ENCODE measurements at places on chromosomes 1 and 21. TPM values are rescaled to one million over a fixed set of nuclear protein-coding genes. Genes with fewer than 3 reads are reported as not detected.

Gene KCNN3
- total RNA-seq = 0.95 TPM

Gene KCNT2
- not detected for total RNA-seq

Gene FNDC5
- not detected for total RNA-seq

Gene KIF26B
- total RNA-seq = 0.96 TPM

Gene CNR2
- total RNA-seq = 12.0 TPM

Gene SNRNP40
- 71.2 TPM for total RNA-seq

Gene PLEKHN1
- 1.3 TPM for total RNA-seq

- DNase-seq = no peak
Measured at GRCh38 chr1:55877437-55878232, 662.5 kb upstream of the USP24 start.

DNA sequence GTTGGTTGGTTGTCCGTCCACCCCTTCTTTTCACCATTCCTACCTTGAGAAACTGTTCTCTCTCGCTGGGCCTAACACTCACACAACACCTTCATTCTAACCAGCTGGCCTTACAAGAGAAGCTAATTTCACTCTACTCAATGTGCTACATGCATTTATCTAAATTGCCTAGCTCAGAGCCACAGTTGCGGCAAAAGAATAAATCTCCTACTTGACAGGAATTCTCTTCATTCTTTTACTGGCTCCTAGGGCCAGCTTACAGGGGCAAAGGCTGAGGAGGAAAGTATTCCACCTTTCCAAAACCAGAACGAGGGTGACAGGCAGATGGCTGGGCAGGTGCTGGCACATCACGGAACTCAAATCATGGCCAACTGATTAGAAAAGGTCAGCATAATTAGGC is 6.5 kb downstream of the F3 start:
- no peak for DNase-seq

DNA sequence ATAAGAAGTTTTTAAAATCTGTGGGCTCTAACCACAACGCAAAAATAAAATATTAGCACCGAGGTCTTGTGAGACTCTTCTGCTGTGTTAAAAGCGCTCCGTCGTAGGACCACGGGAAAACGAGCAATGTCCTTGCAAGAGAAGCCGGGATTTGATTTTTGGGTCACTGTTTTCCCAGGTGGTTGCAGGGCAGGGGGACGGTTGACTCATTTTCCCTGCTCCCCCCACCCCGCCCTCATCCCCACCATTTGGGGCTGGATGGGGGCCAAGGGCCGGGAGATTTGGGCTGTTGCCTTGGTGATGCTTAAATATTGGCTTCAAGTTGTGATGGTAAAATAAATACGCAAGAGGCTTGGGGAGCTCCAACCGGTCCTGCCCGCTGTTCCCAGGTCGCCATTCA is 67.6 kb upstream of the SLC25A33 start:
- DNase-seq = no peak

DNA sequence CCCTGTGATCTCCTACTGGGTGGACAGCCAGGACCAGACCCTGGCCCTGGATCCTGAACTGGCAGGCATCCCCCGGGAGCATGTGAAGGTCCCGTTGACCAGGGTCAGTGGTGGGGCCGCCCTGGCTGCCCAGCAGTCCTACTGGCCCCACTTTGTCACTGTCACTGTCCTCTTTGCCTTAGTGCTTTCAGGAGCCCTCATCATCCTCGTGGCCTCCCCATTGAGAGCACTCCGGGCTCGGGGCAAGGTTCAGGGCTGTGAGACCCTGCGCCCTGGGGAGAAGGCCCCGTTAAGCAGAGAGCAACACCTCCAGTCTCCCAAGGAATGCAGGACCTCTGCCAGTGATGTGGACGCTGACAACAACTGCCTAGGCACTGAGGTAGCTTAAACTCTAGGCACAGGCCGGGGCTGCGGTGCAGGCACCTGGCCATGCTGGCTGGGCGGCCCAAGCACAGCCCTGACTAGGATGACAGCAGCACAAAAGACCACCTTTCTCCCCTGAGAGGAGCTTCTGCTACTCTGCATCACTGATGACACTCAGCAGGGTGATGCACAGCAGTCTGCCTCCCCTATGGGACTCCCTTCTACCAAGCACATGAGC is 17.2 kb upstream of the SLC25A44 start:
- DNase-seq = no peak

GRCh38 chr1:200191993-200192392 is 164.5 kb downstream of the NR5A2 start:
- no peak for DNase-seq

GRCh38 chr1:26820784-26821269 is 5.7 kb upstream of the ZDHHC18 start:
- no peak for DNase-seq

GRCh38 chr1:155169541-155169940 is 3.6 kb downstream of the KRTCAP2 start:
- no peak for DNase-seq

DNA sequence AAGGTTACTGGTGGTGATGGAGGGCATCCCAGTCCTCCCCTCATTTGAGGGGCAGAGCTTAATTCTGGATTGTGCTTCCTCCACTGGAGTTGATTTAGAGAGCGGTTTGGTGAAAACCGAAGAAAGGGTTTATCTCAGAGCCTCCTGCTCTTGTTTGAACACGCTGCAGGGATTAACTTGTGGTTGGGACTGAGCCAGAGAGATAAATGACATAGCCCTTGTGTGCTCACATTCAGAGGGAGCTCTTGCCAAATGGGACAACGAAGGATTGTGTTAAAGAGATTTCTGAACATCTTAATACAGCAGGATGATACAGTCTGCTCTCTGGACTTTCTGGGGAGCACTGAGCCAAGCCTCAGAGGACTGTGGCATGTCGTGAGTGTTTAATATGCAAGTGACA is 308.2 kb downstream of the DISC1 start:
- DNase-seq = no peak

- no peak for DNase-seq
Measured at GRCh38 chr1:160761886-160762285, 22.8 kb downstream of the SLAMF7 start.

DNA sequence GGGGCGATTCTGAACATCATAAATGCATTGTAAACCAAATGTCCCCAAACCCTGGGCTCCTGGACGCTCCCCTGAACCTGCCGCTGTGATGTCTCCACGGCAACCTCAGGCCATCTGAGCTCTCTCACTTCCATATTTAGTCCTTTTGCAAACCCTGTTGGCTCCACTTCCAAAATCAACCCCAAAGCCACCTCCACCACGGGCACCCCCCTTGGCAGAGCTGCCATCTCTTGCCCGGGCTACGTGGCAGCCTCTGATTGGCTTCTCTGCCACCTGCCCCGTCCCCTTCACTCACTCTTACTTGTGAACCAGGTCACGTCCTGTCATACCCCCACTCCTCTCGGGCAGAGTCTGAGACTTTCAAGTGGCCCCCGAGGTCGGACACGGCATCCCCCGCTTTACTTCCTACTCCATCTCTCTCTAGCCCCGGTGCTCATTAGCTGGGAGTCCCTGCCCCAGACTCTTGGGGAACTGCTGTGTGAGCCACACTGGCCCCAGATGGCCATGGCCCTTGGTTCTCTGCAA is 15.8 kb downstream of the PRXL2B start:
- DNase-seq = no peak

GRCh38 chr1:64453688-64454087 is 16.2 kb upstream of the CACHD1 start:
- no peak for DNase-seq

DNA sequence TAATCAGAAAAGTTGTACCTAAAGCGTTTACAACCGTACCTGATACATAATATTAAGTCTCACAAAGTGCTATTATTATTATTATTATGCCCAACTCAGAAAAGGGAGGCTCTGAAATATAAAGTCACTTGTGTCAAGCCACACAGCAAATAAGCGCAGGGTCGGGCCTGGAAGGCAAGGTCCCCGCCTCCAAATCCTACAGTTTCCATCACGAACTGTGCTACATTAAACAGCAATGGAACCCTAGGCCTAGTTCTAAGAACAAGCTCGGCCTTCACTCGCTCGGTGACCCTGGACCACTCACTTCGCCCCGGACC is 549 bp downstream of the PARS2 start:
- no peak for DNase-seq

DNA sequence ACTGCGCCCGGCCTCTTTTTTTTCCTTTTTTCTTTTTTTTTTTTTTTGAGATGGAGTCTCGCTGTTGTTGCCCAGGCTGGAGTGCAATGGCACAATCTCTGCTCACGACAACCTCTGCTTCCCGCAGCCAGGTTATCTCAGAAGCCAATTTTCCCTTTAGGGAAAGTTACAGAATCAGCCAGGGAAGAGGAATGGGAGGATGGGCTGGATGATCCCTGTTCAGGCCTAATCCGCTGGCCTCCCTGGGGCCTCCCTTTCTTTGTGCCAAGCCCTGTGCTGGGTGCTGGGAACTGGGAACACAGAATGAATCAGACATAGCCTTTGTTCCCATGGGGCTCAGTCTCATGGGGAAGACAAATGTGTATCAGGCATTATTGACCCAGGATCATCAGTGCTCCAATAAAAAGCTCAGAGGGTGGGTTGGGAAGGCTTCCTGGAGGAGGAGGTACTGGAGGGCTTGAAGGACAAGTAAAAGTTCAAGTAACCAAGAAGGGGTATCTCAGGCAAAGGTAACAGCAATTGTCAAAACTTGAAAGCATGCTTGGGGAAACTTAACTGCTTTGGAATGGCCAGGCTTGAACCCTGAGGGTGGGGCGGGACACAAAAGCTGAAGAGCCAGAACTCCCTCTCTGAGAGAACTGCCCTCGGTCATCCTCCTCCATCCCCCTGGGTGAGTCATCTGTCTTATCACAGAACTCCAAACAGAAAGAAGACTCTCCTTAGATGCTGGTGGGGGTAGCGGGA is 14.3 kb downstream of the ECHDC2 start:
- DNase-seq = no peak

GRCh38 chr1:195495720-195496635 is 1112.3 kb downstream of the KCNT2 start:
- DNase-seq = no peak

DNA sequence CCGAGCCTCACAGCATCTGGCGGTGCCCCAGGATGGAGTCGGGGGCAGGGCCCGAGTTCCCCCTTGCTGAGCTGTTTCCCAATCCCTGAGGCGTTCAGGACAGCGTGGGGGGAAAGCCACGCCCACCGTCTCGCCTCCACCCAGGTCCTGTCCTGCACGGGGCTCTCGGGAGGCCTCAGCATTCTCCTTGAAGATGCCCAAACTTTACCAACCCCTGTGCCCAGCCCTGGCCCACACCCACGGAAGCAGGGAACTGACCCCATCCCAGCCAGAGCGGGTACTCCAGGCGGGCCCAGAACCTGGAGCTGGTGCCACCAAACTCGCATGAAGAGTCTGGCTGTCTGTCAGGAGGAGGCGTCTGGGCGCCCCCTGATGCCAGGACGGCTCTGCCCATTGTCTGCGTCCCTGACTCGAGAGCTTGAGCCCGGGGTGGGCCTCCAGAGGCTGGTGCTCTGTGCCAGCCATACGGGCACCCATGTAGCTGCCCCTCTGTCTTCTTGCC is 35.3 kb upstream of the POFUT2 start:
- no peak for DNase-seq

- peak; percentile 44 for DNase-seq
Measured at GRCh38 chr1:211352985-211353515, 26.4 kb downstream of the TRAF5 start.

DNA sequence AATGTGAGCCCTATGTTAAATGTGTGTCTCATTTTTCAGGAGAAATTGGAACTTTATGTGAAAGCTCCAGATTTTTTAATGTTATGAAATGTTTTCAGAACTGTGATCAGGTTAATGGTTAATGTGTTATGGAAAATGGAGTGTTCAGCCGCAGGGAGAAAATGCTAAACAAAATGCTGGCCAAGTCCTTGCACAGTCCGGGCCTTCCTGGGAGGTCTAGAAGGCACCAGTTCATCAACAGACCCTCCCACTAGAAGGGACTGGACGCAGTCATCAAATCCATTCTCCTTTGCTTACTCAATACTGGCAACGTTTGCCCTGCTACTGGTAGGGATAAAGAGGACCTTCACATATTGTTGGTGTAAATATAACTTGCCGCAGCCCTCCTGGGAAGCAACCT is 43.4 kb downstream of the VWA5B1 start:
- DNase-seq = no peak

DNA sequence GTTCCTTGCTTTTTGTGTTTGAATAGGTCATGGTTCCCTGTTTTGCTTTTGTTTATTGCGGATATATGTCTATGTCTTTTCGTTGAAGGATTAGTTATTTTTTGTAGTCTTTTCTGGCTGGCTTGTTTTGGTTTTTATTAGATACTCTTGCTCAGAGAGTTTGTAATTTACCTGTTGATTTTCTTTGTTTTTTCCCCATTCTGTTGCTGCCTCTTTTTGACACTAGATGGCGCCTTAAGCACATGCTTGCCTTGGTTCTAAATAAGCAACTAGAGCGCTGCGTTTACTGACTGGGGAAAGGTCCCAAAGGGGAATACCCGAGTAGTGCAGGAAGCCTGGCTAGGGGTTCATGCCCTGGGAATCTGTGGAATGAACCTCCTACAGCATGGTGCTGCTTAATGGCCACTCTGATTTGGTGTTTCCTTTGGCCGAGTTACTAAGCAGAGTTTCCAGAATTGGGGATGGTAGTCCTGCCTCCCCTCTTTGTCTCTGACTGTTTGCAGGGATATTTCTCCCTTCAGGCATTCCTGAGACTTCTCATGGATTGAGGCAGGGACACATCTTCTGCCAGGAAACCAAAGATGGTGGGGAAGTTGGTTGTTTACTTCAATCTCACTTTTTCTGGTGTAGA is 143.2 kb downstream of the PTPRU start:
- DNase-seq = no peak

GRCh38 chr1:203704120-203704519 is 60.9 kb upstream of the LAX1 start:
- no peak for DNase-seq

DNA sequence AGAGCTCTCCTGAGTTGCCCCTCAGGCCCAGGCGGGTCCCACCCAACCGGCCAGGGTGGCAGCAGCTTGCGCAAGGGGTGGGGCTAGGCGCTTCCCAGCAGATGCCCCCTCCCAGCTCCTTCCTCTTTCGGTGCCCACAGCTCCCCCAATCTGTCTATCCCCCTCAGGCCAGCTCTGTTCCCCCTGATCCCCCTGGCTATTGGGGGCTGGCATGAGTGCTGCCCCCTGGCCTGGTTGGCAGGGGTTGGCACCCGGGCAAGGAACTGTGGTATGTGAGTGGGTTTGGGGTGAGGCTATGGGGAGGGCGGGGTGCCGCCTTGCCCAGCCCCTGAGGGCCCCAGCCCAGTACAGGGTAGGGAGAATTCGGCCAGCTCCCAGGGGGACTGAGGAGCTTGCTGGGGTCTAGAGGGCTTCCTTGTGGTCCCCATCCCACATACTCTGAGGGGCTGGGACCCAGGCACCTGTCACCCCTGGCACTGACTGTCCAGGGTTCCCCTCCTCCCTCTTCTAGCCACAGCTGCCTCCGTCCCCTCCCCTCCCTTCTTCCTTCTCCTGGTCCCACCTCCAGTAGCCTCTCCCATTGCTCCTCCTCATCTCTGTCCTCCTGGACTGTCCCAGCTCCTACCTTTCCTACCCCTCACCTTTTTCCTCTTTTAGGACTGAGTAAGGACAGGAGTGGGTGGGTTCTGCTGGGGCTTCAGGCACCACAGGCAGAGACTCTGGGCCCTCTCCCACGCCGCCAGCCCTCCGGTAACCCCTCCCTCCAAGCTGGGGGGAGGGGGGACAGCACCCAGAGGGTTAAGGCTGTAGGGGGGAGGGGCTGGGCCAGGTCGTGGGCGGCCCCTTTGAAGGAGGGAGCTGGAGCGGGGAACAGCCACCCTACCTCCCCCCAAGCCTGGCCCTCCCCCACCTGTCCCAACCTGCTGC is 5.7 kb downstream of the ZBTB7B start:
- DNase-seq = no peak

GRCh38 chr1:154833841-154834240 is 36.2 kb downstream of the KCNN3 start:
- no peak for DNase-seq
